ENCODE measurements at places on chromosomes 5 and 9.

- DNase-seq: no peak
- H3K4me1 ChIP-seq: no peaks in the 10 kb centered on the region
- no peaks in the 10 kb centered on the region for H3K36me3 ChIP-seq
- peaks cover 6% of the 10 kb centered on the region for H3K27me3 ChIP-seq
- no peak overlapping the region for H3K27ac ChIP-seq
- no peak overlapping the region for H3K4me3 ChIP-seq
Measured at GRCh38 chr9:130675396-130675795, 11.0 kb downstream of the PRDM12 start.

DNA sequence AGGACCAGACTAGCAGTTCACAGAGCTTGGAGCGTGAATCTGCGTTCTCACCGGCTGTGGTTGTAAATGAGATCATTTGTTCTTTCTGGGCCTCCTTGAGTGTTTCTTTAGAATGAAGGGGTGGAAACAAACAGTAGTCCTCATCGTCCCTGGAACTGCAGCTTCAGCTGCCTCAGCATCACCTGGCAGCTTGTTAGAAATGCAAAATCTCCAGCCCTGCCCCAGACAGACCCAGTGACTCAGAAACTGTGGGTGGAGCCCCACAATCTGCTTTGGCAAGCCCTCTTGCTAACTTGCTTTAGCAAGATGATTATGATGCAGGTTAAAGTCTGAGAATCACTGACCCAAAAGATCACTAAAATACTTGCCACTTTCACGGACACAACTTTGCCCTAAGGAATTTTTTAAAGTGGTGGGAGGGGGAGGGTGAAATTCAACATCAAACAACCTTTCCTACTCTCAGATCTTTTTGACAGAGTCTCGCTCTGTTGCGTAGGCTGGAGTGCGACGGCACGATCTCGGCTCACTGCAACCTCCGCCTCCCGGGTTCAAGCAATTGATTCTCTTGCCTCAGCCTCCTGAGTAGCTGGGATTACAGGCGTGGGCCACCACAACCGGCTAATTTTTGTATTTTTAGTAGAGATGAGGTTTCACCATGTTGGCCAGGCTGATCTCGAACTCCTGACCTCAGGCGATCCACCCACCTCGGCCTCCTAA lies 86.0 kb downstream of the BRINP1 start:
- DNase-seq: no peak
- no peaks in the 10 kb centered on the region for H3K36me3 ChIP-seq
- no peak overlapping the region for H3K4me3 ChIP-seq
- H3K4me1 ChIP-seq: no peaks in the 10 kb centered on the region

DNA sequence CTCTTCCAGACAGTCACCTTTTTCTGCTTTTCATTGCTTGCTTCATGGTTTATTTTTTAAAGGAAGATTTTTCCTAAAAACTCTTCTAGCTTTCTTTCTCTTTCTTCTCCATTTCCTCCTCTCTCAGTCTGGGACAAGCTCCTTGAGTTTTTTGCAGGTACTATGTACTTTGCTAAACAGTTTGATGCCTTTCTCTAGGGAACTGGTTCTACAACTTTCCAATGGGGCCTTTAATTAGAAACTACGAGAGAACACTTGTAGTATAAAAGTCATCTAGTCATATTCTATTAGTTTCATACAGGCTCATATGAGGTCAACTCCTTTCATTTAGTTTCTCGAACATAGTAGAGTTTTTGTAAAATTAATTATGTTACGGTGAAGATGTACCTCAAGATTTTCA lies 189.6 kb downstream of the DOCK8 start:
- H3K4me3 ChIP-seq: no peak overlapping the region
- no peaks in the 10 kb centered on the region for H3K4me1 ChIP-seq
- H3K27me3 ChIP-seq: no peaks in the 10 kb centered on the region
- no peak for DNase-seq
- H3K36me3 ChIP-seq: peaks cover 72% of the 10 kb centered on the region

DNA sequence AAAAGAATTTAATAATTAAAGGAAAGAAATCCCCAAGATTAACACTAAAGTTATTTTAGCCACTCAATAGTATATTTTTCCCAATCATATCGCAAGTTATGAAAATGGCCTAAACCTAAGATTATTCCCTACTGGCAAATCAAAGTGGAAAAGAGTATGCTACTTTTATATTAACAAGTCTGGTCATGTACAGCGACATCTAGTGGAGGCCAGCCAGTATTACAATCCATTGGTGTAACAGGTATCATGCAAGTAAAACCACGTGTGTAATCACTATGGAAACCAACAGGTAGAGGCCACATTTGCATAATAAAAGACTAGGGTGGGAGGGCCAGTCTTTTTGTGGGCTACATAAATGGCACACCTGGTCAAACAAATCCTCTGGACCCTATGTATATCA lies 976.4 kb upstream of the CDH9 start:
- H3K4me1 ChIP-seq: no peaks in the 10 kb centered on the region
- H3K4me3 ChIP-seq: no peak overlapping the region
- no peak overlapping the region for H3K27ac ChIP-seq
- H3K27me3 ChIP-seq: no peaks in the 10 kb centered on the region
- peak; percentile 20 for DNase-seq

DNA sequence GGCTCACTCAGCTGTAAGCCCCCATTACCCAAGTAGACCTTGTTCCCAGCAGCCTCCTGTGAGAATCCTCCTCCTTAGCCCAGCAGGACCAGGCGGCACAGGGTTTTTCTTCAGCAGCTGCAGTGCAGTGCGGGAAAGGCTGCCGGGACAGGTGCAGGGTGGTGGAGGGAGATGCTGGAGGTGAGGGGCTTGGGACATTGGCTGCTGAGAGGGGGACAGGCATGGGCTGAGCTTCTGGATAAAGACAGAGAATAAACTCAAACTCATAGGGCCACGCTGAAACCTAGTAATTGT lies 174.7 kb downstream of the CACNA1B start:
- H3K4me1 ChIP-seq: no peaks in the 10 kb centered on the region
- no peak overlapping the region for H3K27ac ChIP-seq
- no peak overlapping the region for H3K4me3 ChIP-seq
- peaks cover 3% of the 10 kb centered on the region for H3K27me3 ChIP-seq
- no peak for DNase-seq

DNA sequence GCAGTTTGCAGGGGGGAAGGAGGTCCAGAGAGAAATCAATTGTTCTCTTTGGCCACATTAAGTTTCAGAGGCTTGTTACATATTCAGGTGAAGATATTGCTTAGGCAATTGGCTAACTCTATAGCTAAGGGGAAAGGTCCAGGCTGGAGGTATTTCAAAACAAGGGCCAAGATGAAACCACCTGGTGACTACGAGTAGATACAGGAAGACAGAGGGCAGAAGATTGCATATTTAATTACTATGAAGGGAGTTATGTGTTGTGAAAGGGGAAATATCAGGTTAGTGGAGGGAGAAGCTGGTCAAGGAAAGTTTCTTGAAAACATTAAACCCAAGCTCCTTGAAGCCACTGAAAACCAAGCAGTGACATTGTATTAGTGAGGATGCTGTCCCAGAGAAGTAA lies 1.9 kb upstream of the RAD23B start:
- peaks cover 2% of the 10 kb centered on the region for H3K27me3 ChIP-seq
- peaks cover 7% of the 10 kb centered on the region for H3K36me3 ChIP-seq
- no peak overlapping the region for H3K27ac ChIP-seq
- H3K4me1 ChIP-seq: peaks cover 35% of the 10 kb centered on the region
- H3K4me3 ChIP-seq: no peak overlapping the region

DNA sequence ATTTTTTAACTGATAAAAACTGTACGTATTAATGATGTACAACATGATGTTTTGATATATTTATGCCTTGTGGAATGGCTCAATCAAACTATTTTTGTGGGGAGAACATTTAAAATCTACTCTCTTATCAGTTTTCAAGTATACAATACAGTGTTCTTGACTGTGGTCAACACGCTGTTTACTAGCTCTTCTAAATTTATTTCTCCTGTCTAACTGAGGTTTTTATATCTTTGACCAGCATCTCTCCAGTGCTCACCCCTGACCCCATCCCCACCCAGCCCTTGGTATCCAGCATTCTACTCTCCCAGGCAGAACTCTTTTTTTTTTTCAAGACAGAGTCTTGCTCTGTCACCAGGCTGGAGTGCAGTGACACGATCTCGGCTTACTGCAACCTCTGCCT lies 169.6 kb upstream of the SNX2 start:
- no peak overlapping the region for H3K4me3 ChIP-seq
- no peaks in the 10 kb centered on the region for H3K36me3 ChIP-seq
- peaks cover 7% of the 10 kb centered on the region for H3K27me3 ChIP-seq
- no peak overlapping the region for H3K27ac ChIP-seq

- no peaks in the 10 kb centered on the region for H3K27me3 ChIP-seq
- H3K4me1 ChIP-seq: peaks cover 4% of the 10 kb centered on the region
- H3K4me3 ChIP-seq: no peak overlapping the region
Measured at GRCh38 chr5:176955895-176956294, 50.7 kb downstream of the UIMC1 start.

DNA sequence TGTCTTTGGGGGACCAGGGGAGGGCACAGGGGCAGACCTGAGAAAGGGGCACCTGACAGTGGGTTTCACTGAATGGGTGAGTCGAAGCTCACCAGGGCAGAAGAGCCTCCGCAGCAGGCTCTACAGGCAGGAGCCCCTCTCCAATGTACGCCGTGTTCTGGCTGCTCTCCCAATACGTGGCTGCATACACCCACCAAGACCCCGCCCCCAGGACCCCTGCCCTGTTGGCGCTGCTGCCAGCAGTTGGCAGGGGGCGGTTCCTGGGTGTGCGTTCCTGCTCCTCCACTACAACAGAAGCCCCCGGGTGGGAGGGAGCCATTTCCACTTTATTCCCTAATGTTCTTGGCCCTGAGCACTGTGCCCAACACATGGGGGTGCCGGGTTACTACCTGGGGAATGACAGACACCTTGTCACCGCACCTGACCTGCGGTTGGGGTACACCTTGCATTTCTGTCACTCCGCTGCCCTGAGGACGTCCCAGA lies 30.3 kb downstream of the SARDH start:
- H3K27me3 ChIP-seq: no peaks in the 10 kb centered on the region
- H3K4me3 ChIP-seq: no peak overlapping the region
- no peaks in the 10 kb centered on the region for H3K36me3 ChIP-seq
- peak; percentile 3 for DNase-seq

DNA sequence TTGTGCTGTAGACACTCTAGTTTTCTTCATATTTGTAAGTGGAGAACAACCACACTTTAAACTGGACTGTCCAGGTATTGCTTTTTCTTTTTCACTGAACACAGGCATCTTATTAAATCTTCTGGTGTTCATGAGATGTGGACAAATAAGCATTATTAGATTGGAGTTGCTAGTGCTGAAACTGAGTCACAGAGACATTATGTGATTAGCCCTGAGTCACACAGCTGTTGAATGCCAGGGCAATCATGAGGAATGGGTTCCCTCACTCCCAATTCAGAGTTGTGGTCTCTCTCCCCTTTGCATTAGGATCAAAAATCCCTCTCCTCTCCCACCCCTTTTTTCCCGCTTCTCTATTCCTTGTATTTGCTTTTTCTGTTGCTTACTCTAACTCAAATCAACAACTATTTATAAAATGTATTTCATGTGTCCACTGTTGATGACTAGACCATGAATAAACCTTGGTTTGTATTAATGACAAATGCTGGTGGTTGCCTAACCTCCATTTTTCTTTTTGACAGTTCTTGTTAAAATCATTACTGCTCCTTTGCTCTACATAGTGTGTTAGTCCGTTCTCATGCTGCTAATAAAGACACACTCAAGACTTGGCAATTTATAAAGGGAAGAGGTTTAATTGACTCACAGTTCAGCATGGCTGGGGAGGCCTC lies 738.2 kb downstream of the BRINP1 start:
- no peak overlapping the region for H3K4me3 ChIP-seq
- no peak for DNase-seq
- H3K27me3 ChIP-seq: no peaks in the 10 kb centered on the region
- H3K27ac ChIP-seq: no peak overlapping the region

- H3K4me1 ChIP-seq: no peaks in the 10 kb centered on the region
- H3K27me3 ChIP-seq: peaks cover 2% of the 10 kb centered on the region
- no peak overlapping the region for H3K4me3 ChIP-seq
- peaks cover 2% of the 10 kb centered on the region for H3K36me3 ChIP-seq
- H3K27ac ChIP-seq: no peak overlapping the region
- DNase-seq: no peak
Measured at GRCh38 chr5:109309326-109310063, 100.3 kb downstream of the PJA2 start.

DNA sequence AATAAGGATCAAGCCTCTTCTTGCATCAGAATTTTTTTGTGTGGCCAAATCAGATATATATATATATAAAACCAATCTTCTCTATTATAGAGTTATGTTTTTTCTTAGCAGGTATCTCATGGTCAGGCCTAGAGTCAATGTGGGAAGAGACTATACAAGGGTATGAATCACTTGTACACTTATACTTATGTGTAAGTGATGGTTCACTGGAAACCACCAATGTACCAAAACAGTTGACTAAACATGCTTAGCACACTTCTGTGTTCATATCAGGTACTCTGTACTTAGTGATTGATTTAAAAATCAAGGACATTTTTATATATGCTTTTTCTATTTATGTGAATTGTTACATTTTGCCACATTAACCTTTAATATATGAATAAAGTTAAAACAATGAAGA lies 92.6 kb downstream of the CWC27 start:
- DNase-seq: no peak
- no peak overlapping the region for H3K27ac ChIP-seq
- no peaks in the 10 kb centered on the region for H3K27me3 ChIP-seq
- no peak overlapping the region for H3K4me3 ChIP-seq
- H3K36me3 ChIP-seq: peaks cover 4% of the 10 kb centered on the region

GRCh38 chr9:103471241-103471640 lies 476.1 kb downstream of the CYLC2 start:
- H3K27ac ChIP-seq: no peak overlapping the region
- H3K4me1 ChIP-seq: no peaks in the 10 kb centered on the region
- no peaks in the 10 kb centered on the region for H3K36me3 ChIP-seq
- H3K4me3 ChIP-seq: no peak overlapping the region
